Hematopoietic multipotent progenitor cell treated with erythropoietin and hydrocortisone succinate and interleukin-3 and kit ligand, for 8 days (in vitro differentiated cells): ENCODE measurements at places on chromosomes 4 and X.
A peak's percentile ranks its signal among the peaks of the same experiment; 100 is the strongest.

- DNase-seq: no peak
These were observed 20.9 kb downstream of the CLRN2 start for GRCh38 chr4:17535906-17536305.

DNA sequence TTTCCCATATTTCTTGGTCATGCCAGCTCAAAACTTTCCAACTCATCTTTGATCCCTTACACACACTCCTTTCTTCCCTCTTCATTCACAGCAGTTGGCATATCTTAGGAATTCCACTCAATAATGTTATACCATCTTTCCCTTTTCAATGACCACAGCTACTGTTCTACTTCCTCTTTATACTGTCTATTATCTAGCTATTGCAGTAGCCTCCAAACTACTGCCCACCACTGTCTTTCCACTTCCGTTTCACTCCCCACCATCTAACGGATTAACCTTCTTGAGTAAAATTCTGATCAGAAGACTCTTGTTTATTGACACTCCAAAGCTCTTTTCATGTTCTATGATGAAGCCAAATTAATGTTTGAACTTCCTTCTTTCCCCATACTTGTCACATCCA is 55.8 kb downstream of the ADAMTS3 start:
- peak; percentile 51 for DNase-seq

- DNase-seq: no peak
These were observed 23.3 kb downstream of the AMER1 start for GRCh38 chrX:64182208-64182607.

DNA sequence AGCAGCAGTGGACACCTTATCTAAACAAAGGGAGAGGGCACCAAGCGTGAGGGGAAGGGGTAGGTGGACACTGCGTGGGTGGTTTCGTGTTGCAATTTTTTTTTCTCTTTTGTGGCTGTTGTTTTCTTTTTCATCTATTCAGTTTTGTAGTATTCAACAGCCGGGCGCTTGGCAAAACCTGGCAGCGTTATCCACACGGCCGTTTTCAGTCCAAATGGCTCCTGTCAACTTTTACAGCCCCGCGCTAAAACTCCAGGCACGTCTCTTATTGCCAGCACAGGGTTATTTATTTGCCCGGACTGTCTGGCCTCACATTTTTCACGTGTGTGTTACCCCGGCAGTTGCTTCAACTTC is 192.2 kb downstream of the BCOR start:
- DNase-seq: peak; percentile 14

- peak; percentile 73 for DNase-seq
These were observed 39.0 kb upstream of the SLC7A3 start for GRCh38 chrX:70969635-70970481.

DNA sequence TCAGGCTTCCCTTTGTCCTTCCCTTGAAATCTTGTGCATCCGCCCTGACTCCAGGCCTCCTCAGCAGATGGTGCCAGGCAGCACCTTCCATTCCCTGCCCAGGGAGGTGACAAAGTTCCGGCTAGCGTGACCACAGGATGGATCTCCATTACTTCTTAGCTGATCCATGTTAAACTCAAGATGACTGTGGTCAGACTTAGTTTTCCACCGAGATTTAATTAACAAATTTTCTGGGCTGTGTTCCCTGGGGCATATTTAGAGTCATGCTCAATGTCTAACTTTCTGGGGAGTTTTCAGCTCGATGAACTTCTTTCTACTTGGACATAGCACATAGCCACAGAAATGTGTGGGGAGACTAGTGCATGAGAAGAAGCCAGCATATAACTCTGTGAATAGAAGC is 215.1 kb upstream of the SFRP2 start:
- DNase-seq: no peak

DNA sequence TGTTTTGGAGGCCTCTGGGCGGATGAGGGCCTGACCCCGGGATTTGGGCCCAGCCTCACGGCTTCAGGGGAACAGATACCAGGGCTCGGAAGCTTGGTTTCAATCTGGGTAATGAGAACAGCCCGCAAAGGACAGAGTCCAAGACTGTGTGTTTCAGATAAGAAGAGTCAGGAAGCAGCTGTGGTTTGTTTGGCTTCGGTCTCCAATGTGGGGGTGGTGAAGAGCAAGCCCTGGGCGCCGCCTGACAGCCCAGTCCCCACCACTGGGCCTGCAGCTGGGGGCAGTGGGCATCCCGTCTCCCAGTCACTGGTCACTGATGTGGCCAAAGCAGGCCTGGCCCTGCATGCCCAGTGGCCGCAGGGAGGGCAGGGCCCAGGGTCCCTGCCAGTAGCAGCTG is 9.1 kb downstream of the WFS1 start:
- peak; percentile 75 for DNase-seq

DNA sequence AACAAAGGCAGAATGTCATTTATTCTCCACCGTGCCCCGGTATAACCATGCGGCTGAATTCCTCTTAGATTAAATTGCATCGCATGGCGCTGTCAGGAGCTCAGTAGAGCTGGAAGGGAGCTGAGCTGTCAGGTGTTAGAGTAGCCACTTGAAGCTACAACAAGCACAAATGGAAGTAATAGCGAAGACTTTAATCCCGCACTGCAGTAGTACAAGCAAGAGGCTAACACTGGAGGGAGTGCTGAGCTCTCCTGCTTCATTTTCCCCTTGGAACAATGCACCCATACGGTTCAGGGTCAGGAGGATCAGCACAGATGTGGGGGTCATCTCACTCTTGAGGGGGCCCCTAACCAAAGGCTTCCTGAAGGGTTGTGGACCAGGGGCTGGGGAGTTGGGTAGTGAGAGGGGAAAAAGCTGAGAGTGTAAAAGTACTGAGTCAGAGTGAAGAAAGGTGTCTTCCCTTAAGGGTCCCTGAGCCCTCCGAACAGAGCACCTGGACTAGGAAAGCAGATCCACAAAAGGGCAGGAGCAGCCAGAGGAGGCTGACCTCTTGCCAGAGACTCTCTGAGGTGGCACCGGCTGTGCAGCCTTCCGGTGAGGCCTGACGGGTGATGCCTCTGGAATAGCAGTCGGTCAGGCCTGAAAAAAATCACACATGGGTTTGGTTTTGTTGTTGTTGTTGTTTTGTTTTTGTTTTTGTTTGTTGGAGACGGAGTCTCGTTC is 36.0 kb upstream of the CBR4 start:
- DNase-seq: no peak

GRCh38 chr4:168076989-168077725 is 15.2 kb upstream of the ANXA10 start:
- DNase-seq: peak; percentile 66

DNA sequence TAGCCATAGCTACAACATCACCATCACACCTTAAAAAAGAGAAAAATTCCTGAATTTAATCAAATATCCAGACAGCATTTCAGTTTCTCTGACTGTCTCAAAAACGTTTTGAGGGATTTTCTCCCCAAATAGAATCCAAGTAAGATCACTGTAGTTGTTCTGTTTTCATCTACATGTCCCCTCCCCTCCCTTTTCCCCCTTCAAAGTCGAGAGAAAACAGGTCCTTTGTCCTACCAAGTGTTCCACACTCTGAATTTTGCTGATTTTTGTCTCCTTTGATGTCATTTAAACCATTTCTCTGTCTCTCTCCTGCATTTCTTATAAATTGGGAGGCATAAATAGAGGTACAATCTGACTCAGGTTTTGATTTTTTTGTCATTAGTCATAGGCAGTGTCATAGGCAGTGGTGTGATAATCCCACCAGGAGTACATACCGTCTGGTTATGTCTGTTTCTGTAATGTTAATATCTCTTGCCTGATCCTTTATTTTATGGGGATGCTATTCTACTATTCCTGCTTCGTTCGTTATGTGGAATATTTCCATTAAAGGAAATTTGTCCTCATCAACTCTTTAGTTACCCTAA is 348.6 kb downstream of the PTTG2 start:
- DNase-seq: no peak

DNA sequence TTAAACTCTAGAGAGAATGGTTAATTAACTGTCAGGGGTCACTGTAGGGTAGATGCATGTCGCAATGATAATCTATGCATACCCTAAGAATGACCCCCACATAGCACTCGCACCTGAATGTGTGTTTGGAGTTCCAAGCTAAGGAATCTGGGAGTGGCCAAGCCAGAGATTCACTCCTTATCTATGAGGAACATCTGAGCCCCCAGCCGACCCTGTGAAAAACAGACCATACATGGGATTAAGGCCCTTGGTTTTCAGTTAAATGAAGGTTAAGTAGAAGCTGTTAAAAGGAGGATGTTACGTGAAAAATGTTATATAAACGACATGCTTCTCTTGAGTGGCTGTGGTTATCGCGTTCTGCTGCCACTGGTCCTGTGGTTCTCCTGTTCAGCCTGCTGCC is 147.2 kb downstream of the RELL1 start:
- no peak for DNase-seq

DNA sequence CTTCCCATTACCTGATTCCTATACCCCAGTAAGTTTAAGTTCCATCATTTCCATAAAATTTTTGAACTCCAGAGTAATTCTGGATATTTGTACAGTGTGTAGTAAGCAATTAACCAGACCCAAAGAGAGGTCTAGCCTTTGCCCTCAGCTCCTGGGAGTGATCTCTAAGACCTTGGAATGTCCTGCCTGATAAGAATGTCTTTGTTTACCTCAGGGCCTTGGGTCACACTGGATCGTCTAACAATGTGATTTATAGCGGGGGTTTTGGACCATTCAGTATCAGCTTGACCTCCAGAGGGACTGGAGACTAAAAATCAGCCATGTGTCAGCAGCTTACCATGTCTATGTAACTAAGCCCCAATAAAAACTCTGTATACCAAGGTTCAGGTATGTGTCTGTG is 330.9 kb upstream of the PPP1R2C start:
- no peak for DNase-seq

DNA sequence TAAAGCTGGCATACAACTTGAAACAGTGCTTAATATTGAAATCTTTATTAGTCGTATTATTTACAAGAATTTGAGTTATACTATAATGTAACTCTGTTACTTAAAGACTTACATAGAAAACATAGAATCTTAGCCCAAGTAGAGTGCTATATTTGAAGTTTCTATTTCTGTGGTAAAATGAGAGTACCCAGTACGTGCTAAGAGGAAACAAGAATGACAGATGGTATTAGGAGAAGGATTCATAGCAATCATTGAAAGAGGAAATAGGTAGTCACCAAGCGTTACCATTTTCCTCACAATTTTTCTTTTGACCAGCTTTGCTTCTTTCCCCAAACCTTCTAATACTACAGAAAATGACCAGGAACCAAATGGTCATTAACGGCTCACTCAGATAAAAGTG is 412.1 kb upstream of the GRIA3 start:
- DNase-seq: no peak

DNA sequence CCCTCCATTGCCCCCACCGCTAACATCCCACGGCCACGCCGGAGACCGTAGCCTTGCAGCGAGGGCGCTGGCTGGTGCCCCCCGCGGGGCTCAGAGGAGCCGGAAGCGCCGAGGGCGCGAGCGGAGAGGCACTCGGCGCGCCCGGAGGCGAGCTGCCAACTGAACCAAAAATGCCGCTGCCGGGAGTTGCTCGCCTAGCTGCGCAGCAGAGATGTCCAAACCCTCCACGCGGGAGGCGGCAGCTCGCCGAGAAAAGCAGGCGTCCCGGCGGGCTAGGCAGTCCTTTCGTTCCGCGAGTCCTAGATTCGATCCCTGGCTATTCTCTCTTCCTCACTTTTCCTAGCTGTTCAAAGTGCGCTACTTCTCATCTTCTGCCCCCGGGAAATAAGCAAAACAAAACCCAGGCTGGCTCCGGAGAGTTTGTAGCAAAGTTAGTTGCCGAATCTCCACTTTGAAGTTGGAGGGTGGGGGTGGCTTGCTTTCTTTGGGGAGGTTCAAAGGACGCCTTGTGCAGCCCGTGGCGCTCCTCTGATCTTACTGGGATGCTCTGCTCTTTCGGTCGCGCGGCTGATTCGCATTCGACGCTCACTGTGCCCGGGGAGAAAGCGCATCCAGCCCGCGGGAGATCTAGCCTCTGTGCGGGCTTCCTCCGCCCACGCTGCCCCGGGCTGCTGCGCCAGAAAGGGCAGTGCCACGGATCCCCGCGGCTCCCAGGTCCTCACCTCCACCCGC is 723 bp downstream of the NKX6-1 start:
- no peak for DNase-seq

DNA sequence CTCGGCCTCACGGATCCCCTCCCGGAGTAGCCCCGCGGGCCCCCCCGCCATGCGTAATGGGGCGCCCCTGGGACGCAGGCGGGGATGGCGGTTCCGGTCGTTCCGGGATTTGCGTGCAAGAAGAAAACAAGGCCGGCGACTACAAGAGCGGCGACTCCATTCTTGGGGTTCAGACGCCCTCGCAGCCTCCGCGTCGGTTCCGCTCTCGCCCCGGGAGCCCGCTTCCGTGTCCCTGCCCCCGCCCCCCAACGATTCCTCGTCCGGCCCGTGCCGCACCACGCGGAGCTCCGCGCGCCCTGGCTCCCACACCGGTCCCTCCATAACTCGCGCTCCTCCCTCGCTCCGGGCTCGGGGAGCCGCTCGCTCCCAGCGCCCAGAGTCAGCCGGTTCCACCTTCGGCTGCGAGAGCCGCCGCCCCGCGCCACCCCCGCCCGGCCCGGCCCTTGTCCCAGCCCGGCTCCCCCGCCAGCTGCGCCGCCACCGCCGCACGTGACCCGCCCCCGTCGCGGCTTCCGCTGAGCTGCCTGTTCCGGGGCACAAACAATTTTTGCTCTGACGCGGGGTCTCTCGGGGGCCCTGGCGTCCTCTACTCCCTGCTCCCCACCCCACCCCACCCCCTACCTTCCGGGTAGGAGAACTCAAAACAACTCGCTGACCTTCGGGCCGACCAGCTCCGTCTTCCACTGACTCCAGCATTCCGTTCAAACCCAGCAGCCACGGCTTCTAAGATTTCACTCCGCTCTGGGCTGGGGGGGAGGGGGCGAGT is 78.8 kb upstream of the BCOR start:
- peak; percentile 58 for DNase-seq

GRCh38 chr4:110632506-110633357 is 9.9 kb upstream of the PITX2 start:
- no peak for DNase-seq

DNA sequence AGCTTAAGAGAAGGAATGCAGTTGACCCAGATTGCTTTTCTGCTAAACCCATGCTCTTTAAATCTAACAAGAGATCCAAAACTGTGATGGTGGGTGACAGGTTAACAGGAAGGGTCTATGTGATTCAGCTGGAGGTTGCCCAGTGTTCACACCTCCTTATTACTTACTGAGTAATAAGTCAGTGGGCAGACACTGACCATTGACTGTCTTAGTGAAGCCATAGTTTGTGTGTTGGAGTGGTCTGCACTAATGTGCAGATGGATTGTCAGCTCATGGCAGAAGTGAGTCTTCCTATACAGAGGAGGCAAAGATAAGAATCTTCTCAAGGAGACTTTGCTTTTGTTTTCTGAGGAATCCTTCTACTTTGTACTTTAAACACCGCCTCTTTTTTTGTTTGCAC is 15.2 kb upstream of the RUFY3 start:
- peak; percentile 11 for DNase-seq

DNA sequence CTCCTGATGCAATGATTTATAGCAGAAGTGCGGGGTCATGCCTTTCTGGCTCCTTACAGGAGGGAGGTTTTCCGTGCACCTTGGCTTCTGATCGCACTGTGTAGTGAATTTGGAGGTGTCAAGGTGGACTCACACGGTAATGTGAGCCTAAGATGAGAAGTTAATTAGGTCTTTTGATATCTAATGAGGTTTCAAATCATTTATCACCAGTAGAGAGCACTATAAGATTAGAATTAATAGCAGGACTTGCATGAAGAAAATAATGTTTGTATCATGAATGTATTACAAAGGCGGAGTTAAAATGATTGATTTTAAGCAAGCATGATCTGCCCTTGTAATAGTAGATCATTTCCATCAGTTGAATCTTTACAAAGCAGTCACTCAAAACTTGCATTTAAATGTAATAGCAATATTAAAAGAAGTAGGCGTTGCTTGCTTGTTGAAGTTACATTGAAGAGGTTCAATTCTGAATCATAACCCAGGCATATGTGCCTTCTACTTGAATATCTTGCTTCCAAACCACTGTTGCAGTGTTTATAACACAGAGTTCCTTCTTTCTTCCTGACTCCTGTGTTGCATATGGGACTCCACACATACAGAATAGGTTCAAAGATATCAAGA is 152.1 kb downstream of the FMR1NB start:
- DNase-seq: peak; percentile 9
